Pancreas (tissue), 10 donors: ENCODE measurements at places on chromosomes 11 and 22. TPM values are rescaled to one million over a fixed set of nuclear protein-coding genes. Genes with fewer than 3 reads are reported as not detected.

- no peaks in the 10 kb centered on the region for H3K27me3 ChIP-seq
- no peak for DNase-seq
- H3K4me1 ChIP-seq: no peaks in the 10 kb centered on the region
Observed at GRCh38 chr11:111829185-111829968, 42.0 kb downstream of the ALG9 start.

DNA sequence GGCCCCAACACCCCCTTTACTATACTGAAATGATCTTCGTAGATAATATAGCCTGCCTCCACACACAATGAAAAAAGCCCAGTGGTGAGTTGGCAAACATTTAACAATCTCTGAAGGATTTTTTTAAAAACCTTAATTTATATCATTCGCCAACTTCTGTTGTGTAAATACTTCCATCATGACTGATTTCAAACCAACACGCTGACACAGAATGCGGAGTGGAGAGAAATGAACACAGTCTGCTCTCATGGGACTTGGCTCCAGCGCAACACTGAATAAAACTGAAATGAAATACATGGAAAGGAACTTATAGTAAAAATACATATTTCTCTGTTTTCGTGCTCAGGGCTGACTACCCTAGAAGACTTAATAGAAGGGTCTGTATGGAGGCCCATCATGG, 61.3 kb upstream of the WNT11 start:
- H3K27ac ChIP-seq: no peak overlapping the region
- H3K36me3 ChIP-seq: no peaks in the 10 kb centered on the region
- H3K4me3 ChIP-seq: no peak overlapping the region
- no peaks in the 10 kb centered on the region for H3K27me3 ChIP-seq
- no peaks in the 10 kb centered on the region for H3K4me1 ChIP-seq

- H3K27me3 ChIP-seq: no peaks in the 10 kb centered on the region
- no peak overlapping the region for H3K27ac ChIP-seq
- no peak overlapping the region for H3K4me3 ChIP-seq
- no peaks in the 10 kb centered on the region for H3K4me1 ChIP-seq
Observed at GRCh38 chr11:69000831-69001242, 12.2 kb downstream of the MRGPRF start.

DNA sequence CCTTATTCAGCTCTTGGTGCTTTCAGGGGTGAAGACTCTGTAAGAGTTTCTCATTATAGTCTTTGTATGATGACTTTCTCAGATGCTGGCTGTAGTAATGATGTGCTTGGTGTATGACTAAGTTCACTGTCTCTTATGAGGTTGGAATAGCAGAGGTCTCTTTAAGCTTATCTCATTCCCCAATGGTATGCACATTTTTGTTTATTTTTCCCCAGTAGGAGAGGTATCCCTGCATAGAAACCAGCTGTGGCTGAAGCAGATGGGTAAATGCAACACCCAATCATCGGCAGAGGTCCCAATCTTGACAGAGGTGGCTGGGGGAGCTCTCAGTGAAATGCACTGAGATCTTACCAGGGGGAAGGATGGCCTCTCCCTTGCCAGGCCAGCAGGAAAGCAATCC, 34.6 kb downstream of the BBOX1 start:
- H3K27ac ChIP-seq: no peak overlapping the region
- H3K36me3 ChIP-seq: no peaks in the 10 kb centered on the region
- H3K27me3 ChIP-seq: no peaks in the 10 kb centered on the region
- no peaks in the 10 kb centered on the region for H3K4me1 ChIP-seq
- DNase-seq: no peak

The SLC22A6 gene
- not detected for total RNA-seq

DNA sequence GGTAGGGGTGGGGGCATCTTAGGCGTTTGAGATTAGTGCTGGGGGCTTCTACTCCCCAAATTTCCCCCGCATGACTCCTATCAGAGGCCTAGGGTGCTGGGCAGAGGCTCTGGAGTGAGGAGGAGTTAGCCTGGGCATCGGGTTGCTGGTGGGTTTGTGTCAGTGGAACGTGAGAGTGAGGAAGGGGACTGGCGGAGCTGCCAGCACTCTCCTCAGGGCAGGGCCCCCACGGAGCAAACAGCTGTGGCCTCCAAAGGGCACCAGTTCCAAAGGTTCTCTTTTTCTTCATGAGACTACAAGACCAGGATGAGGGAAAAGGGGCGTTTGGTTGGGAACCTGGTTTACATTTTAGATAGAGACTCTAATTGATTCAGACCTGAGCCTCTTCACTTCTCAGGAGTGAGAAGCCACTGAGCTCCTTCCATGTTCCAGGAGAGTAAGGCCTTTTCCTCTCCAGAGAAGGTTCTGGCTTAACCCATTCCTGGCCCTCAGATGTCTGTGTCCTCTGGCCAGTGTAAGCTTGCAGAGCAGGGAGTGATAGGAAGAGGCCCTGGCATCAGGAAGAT, 35.6 kb upstream of the CDON start:
- DNase-seq: no peak
- H3K36me3 ChIP-seq: no peaks in the 10 kb centered on the region
- no peak overlapping the region for H3K4me3 ChIP-seq
- peaks cover 14% of the 10 kb centered on the region for H3K4me1 ChIP-seq
- H3K27me3 ChIP-seq: no peaks in the 10 kb centered on the region

The ART1 gene
- not detected for total RNA-seq

GRCh38 chr11:33874433-33874832, 17.4 kb downstream of the LMO2 start:
- DNase-seq: no peak
- no peak overlapping the region for H3K27ac ChIP-seq
- H3K4me1 ChIP-seq: no peaks in the 10 kb centered on the region
- no peaks in the 10 kb centered on the region for H3K27me3 ChIP-seq
- no peaks in the 10 kb centered on the region for H3K36me3 ChIP-seq
